ENCODE measurements at places on chromosomes 3 and 15.

DNA sequence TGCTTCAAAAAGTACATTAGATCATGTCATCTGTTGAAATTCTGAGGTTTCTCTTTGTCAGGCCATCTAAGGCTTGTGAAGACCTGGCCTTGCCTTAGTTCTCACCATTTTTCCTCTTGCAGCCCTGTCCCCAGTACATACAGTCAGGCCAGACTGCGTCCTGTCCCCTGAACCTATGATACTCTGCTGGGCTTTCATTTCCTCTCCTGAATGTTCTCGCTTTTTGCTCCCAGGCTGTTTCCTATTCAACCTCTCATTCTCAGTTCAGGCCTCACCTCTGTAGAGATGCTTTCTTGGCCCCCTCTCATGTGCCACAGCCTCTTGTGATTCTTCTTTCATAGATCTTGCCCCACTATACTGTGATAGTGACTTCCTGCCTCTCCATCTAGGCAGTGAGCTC, 648.8 kb upstream of the KCNMB2 start:
- no peak for DNase-seq

- no peak for DNase-seq
These were observed 97.4 kb downstream of the LRIG1 start for GRCh38 chr3:66403323-66403990.

- DNase-seq, result no peak
These were observed 65.3 kb downstream of the ADAM10 start for GRCh38 chr15:58684036-58684710.

- no peak for DNase-seq
These were observed 11.2 kb upstream of the MED12L start for GRCh38 chr3:151074256-151074655.

- no peak for DNase-seq
These were observed 7.1 kb downstream of the SEMA7A start for GRCh38 chr15:74426404-74427281.
